ENCODE measurements at places on chromosomes 12 and 14. TPM values are rescaled to one million over a fixed set of nuclear protein-coding genes. Genes with fewer than 3 reads are reported as not detected.

- no peak for DNase-seq
Observed at GRCh38 chr14:38211255-38211735, 3.6 kb downstream of the SSTR1 start.

Gene SYCP3
- not detected for total RNA-seq

Gene PPP1R1A
- total RNA-seq, result not detected

DNA sequence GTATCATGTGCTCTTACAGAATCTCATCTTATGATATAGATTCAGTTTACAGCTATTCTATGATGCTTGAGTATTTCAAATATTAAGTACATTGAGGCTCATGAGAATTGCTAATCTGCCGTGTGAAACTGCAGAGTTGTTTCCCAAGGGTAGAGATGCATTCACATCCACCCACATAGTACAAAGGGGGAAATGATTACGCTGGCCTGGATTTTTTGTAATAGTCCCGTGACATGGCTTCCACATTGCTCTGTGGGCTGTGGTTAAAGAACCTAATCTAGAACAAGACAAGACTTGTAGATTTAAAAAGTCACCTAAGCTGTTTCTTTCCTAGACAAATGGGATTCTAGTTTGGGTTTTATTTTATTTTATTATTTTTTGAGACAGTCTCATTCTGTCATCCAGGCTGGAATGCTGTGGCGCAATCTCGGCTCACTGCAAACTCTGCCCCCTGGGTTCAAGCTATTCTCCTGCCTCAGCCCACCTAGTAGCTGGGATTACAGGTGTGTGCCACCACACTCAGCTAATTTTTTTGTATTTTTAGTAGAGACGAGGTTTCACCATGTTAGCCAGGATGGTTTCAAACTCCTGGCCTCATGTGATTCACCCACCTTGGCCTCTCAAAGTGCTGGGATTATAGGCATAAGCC is 13.0 kb upstream of the RIOX1 start:
- no peak for DNase-seq

Gene TMEM179
- 0.34 TPM for total RNA-seq

Gene HNF1A
- not detected for total RNA-seq

- no peak for DNase-seq
Observed at GRCh38 chr14:51023964-51024363, 70.9 kb downstream of the TRIM9 start.

Gene VASH1
- 0.30 TPM for total RNA-seq

DNA sequence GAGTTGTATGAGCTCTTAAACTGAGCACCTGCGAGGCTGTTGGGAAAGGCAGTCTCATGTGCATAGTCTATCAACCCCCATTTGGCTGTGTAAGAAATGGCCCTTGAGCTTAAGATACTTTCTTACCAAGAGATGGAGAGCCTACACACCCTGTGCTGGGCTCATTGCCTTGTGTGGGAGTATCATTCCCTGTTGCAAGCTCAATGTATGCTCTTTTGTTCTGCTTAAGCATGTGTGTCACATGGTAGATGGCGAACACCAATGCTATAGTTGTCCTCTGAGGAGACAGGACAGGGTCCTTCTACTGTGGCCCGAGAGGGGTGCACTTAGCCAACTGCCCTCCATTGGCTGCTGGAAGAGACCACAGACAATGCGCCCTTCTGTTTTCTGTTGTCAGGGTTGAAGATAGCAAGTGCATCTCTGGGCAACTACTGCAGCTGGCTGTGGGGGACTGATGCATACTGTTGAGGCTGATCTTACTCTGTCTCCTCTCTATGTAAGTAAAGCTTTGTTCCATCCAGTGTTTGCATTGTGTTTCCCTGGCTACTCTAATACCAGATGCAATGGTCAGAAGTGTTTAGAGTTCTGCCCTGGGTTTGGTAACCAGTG is 79.5 kb downstream of the PTPRB start:
- no peak for DNase-seq

- no peak for DNase-seq
Observed at GRCh38 chr12:9365296-9365695, 157.1 kb upstream of the PZP start.

GRCh38 chr12:19688532-19688931 is 249.2 kb downstream of the AEBP2 start:
- DNase-seq, result peak; percentile 49

Gene PTGR2
- total RNA-seq, result 4.3 TPM

Gene FSCB
- not detected for total RNA-seq

DNA sequence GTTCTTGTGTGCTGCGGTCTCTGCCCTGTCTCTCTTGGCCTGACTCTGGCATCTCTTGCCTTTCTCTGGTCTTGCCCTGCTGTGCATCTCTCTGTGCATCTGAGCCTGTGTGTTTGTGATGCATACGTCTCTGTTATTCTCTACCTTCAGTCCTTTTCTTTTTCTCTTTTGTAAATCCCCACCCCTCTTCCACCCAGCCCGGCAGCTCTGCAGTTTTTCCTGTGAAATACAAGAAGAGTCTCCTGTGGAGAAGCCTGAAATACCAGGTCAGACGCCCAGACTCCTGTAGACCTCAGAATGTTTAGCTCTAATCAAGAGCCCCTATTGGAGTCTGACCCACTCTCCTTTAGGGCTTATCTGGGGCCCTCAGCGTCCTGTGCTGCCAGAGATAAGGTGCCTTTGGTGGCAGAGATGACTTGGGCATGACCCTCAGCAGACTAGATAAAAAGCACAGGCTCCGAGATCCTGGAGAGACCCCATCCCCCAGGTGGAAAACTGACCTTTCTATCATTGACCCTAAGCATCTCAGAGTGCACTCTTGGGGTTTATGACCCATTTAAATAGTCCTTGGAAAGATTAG is 167.5 kb upstream of the SRRM4 start:
- no peak for DNase-seq

- no peak for DNase-seq
Observed at GRCh38 chr14:104666981-104667380, 22.4 kb upstream of the INF2 start.

Gene DENR
- 55.3 TPM for total RNA-seq

Gene SERPINA4
- total RNA-seq, result not detected

Gene C12orf50
- total RNA-seq, result not detected

DNA sequence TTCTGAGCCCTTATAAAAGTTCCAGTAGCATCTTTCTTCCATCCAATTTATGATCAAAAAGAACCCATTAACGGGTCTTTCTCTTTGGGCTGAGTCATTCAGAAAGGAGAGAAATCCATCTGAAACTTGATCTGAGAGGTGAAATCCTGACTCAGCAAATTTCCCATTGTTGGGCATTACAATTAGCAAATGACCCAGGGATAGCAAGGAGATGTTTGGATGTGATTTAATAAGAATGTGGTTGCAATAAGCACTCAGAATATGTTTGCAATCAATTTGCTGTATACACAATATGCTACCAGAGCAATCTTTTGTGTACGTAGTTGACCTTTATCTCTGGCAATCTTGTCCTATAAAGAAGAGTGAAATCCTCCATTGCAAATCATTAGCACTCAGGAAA is 122.7 kb downstream of the CCDC60 start:
- DNase-seq, result no peak

Gene CLEC12A
- total RNA-seq, result not detected

Gene DGLUCY
- 24.9 TPM for total RNA-seq

Gene RERGL
- not detected for total RNA-seq

Gene NKX2-8
- not detected for total RNA-seq

DNA sequence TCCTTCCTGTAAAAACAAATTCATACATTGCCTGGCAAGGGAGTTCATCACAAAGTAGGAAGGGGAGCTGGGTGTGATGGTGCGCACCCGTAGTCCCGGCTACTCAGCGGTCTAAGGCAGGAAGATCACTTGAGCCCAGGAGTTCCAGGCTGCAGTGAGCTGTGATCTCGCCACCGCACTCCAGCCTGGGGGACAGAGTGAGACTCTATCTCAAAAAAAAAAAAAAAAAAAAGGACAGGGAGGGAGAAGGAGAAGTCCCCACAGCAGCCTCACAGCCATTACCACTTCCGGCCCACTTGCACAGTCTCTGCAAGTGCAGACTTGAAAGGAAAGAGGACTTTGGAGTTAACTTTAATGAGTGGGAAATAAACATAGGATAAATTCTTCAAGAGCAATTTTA is 121.0 kb downstream of the FBXL14 start:
- peak; percentile 82 for DNase-seq

Gene TCL1B
- total RNA-seq, result not detected

DNA sequence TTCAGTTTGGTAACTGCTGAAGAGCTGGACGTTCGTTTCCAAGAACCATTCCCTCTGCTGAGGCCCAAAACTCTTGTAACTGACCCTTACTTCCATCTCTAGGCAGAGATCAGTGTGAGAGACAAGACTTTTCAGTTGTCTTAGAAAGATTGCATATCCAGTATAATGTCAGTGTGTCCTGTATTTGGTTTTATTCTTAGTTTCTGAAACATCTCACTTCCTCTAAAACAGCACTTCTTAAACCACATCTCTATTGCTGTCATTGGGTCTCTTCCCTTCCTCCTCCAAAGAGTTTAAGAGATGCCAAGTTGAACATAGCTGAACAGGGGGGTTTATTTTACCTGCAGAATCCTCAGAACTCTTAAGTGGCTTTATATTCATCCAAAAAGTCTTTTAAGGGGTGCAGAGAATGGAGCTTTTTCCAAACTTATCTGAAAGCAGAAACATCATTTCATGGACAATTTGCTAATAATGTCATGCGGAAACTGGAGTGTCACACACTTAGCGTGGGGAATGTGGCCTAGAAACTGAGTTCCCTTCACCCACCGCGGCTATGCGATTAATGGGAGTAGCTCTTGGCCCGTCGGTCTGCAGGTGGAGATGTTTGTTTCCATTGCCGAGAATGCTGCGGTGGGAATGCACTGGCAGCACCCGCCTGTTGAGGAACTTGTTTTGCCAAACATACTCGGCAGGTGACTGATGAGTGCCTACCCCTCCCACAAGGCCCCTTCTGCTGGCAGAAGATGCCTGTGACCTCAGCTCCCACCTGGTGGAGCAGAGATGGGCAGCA is 148.2 kb downstream of the ADGRD1 start:
- DNase-seq, result no peak

Gene IFI27L1
- 15.4 TPM for total RNA-seq

- no peak for DNase-seq
Observed at GRCh38 chr14:21556378-21557083, 23.3 kb downstream of the OR10G3 start.

DNA sequence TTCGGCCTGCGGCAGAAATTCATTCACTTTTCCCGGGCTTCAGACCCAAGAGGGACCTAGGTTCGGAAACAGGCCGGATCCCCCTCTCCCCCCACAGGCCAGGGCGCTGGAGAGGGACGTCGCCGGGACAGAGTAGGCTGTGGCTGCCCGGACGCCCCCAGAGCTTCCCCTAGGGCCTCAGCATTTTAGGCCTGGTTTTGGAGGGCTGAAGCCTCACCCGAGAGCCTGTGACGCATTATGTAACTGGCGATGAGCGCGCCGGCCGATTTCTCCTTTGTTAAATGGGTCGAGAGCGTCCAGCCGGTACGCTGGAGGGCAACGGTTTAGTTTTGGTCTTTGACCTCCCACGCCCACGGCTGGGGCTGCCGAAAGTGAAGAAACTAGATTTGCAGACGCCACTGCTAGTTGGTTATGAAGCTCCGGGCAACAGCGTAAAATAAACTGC is 657 bp downstream of the PEBP1 start:
- DNase-seq, result peak; percentile 8

- no peak for DNase-seq
Observed at GRCh38 chr14:23297611-23298277, 4.9 kb downstream of the PPP1R3E start.

- no peak for DNase-seq
Observed at GRCh38 chr12:12467688-12468261, 94.9 kb downstream of the DUSP16 start.

DNA sequence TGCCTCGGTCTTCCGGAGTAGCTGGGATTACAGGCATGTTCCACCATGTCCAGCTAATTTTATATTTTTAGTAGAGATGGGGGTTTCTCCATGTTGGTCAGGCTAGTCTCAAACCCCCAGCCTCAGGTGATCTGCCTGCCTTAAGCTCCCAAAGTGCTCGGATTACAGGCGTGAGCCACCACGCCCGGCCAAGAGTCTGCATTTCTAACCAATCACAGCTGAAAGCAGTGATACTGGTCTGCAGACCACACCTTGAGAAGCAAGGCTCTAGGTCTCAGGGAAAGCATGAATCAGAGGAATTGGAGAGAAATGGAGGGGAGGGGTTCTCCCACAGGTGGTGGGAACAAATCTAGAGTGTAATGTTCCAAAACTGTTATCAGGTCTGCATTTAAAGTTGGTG is 55.2 kb upstream of the TMEM263 start:
- no peak for DNase-seq

DNA sequence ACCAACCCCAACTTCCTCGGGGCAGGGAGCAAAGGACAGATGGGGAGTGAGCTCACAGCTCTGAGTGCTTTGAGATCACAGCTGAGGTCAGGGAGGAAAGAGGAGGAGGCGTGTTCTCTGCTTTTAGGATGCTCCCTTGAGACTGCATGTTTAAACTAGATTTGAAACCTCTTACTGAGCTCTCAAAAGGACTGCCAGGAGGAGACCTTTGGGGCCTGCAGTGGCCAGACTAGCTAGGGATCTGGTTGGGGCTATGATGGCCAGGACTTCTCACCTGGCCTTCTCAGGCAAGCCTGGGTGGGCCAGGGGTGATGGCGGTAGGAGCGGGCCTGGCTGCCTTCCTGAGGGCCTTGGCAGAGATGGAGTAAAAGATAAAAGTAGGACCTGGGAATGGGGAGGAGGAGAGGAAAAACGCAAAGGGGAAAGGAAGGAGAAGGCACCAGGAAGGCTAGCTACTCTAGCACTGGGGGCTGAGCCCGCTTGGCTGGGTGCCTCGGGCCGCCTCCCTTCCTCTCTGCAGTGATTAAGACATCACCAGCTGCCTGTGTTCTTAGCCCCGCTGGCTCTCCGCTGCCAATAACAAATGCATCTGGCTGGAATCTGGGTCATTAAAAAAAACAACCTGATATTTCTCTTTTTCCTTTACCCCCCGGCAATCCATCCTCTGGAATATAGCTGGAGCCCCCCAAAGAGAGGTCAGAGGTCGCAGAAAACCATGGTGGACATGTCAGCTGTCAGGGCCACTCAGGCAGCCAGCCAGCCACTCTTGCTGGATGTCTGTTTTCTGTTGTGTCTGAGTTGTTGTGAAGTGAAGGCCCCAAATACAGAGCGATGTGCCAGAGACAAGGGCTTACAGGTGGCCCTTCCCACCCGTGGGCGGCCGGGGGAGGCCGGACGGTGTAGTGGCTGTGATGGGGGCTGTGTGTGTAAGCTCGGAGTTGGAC is 141.3 kb downstream of the TSPAN9 start:
- peak; percentile 90 for DNase-seq

GRCh38 chr14:87411370-87411769 is 581.6 kb downstream of the GALC start:
- no peak for DNase-seq

GRCh38 chr12:77325511-77326236 is 260.3 kb upstream of the E2F7 start:
- DNase-seq, result no peak

Gene GPRC5D
- total RNA-seq, result not detected

All from HT1080 (cell line).